ENCODE measurements at places on chromosomes 5 and 9.

DNA sequence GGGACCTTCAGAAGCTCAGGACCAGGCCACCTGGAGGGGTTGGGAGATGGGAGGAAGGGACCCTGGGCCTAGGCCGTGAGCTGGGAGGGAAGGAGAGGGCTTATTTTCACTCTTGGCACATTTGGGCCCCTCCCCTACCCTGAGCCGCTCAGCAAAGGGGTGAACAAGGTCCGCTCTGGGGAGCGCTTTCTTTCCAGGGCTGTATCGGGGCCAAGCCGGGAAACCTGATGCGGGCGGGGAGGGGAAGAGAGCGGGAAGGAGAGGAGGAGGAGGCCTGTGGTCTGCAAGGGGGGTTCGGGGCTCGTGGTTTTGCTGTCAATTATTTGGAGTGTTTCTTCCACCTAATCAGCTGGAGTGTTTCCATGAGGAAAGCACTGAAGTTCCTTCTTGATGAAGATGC, 62.7 kb upstream of the RXRA start:
- DNase-seq = no peak

- DNase-seq = no peak
Observed at GRCh38 chr9:121816845-121817450, 165.5 kb downstream of the DAB2IP start.

DNA sequence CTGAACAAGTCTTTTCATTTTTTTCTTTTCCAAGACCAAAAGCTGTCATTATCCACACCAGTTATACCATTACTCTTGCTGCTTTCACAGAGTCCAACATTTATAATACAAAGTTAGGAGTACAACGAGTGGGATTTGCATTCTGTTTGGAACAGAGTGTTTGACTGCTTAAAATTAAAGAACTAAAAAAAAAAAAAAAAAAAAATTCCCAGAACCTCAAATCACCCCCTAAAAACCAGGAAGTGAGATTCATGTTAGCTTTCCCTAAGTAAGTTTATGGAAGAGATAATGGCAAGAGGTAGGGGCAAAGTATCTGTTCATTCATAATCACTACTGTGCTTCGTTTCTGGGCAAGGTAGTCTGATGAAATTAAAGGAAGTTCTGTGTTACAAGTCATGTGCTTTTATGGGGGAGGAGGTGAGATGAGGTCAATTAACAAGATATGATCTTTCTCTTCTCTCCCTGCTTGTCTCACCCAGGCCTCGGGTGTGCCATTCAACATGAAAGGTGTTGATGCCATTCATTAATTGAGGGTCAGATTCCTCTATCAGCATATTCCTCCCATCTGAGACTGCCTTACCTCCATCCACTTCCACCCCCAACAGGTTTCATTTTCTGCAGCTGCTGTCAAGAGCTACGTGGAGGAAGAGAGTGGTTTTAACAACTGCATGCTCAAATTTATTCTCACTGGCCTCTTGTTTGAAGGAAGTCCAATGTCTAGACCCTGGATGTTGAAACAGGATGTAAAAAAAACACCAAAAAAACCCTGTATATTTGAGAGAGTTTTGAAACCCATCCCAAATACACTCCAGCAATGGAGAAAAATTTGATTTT, 58.1 kb downstream of the MARCHF3 start:
- DNase-seq = no peak

DNA sequence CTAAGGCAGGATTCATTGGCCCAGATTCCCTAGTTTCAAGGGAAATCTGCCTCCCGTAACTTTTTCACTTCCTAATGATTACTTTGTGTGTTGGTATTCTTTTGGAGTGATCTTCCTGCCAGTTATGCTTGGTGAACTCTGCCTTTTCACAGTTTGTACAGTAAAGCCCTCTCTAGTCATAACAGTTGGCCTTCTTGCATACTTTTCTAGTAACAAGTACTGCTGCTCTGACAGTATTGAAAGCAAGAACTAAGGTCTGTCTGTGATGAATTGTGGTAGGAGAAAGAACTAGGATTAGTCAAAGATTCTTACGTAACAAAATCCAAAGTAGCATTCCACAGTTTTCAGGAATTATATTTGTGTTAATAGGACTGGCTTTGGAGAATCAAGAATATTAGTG, 1457.2 kb upstream of the WWC1 start:
- DNase-seq = no peak

GRCh38 chr5:150585781-150586341, 54.6 kb upstream of the SYNPO start:
- DNase-seq = no peak

DNA sequence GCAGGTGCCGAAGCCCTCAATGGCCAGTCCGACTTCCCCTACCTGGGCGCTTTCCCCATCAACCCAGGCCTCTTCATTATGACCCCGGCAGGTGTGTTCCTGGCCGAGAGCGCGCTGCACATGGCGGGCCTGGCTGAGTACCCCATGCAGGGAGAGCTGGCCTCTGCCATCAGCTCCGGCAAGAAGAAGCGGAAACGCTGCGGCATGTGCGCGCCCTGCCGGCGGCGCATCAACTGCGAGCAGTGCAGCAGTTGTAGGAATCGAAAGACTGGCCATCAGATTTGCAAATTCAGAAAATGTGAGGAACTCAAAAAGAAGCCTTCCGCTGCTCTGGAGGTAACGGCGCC, 32.9 kb downstream of the CXXC5 start:
- DNase-seq = no peak

DNA sequence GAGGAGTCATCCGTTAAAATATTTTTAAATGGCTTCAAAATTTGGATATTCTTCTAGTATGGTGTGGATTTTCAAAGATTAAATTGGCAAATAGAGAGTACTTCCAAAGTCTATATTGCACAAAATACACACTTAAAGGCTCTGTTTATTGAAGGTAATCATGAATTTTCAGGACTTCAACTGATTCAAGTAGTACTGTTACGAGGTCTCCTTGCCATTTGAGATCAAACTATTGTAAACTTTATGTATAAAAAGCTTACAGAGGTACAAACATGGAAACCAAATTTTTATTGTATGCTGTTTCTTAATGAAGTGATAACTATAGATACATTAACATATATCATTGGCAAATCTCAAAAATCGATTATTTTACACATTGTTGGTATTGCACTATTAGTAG, 2.5 kb downstream of the ERBIN start:
- DNase-seq = no peak

GRCh38 chr5:124797665-124798087, 51.2 kb upstream of the ZNF608 start:
- DNase-seq = no peak

GRCh38 chr5:132471944-132472343, 18.6 kb downstream of the IRF1 start:
- DNase-seq = no peak

GRCh38 chr5:112906637-112907036, 15.4 kb downstream of the REEP5 start:
- no peak for DNase-seq

GRCh38 chr9:93486268-93486667, 32.9 kb upstream of the FAM120AOS start:
- peak; percentile 38 for DNase-seq

GRCh38 chr9:72925126-72925789, 27.6 kb downstream of the ALDH1A1 start:
- no peak for DNase-seq

GRCh38 chr5:154221371-154221896, 30.9 kb downstream of the GALNT10 start:
- peak; percentile 89 for DNase-seq

GRCh38 chr5:45795458-45795857, 99.3 kb upstream of the HCN1 start:
- no peak for DNase-seq

DNA sequence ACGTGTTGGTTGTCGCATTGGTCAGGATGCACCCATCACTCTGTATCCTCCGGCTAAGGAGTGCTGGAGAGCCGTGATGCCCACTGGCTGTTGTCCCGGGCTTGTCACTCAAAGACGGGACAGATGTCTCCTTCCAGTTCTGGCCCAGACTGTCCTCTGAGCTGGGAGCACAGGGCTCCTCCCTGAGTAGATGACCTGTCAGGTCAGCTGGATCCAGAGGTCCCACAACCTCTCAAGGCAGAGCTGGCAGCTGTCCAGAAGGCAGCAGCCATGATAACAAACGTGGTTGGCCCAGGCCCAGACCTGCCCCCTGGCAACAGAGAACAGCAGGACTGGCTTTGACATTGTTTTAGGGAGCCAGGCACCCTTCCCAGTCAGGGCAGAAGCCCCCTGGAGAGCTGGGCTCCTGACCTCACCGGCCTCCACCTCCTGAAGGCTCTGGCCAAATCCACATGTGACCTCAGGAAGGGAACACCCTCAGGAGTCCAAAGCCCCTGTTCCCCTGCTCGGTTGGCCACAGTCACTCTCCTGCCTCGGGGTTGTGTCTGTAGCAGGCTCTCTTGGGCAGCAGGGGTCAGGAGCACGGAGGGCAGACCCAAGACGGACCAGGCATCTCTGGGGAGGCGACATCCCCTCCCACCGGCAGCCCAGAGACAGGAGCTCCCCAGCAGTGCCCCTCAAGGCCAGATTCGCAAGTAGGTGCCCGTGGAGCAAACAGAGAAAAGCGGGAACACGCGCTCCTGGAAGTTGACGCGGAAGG, 10.3 kb downstream of the TRIM7 start:
- DNase-seq = no peak

DNA sequence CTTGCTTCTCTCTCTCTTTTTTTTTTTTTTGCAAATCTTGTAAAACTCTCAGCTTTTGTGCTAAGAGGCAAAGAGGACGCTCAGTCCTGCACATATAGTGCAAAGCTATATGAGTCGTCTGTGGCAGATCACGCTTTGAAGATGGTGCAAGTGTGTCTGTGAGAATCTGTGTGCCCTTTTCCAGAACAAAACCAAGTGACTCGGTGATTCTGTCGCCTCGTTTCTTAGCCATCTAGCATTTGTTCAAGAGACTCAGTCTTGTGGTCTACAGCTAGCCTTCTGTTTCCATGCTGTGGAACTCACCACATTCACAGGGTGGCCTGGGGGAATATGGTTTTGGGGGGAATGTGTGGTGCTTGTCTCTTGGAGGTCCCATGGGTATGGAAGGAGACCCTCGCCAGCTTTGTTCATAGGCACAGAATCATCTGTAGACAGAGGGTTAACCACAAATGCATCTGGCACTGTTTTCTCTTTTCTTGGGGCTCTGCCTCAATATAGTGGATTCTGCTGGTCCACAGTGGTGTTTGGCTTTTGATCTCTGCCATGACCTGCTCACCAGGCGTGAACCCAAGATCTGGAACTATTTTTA, 82.1 kb downstream of the C9orf152 start:
- peak; percentile 41 for DNase-seq

GRCh38 chr5:138979684-138980280, 104.6 kb upstream of the LRRTM2 start:
- no peak for DNase-seq

DNA sequence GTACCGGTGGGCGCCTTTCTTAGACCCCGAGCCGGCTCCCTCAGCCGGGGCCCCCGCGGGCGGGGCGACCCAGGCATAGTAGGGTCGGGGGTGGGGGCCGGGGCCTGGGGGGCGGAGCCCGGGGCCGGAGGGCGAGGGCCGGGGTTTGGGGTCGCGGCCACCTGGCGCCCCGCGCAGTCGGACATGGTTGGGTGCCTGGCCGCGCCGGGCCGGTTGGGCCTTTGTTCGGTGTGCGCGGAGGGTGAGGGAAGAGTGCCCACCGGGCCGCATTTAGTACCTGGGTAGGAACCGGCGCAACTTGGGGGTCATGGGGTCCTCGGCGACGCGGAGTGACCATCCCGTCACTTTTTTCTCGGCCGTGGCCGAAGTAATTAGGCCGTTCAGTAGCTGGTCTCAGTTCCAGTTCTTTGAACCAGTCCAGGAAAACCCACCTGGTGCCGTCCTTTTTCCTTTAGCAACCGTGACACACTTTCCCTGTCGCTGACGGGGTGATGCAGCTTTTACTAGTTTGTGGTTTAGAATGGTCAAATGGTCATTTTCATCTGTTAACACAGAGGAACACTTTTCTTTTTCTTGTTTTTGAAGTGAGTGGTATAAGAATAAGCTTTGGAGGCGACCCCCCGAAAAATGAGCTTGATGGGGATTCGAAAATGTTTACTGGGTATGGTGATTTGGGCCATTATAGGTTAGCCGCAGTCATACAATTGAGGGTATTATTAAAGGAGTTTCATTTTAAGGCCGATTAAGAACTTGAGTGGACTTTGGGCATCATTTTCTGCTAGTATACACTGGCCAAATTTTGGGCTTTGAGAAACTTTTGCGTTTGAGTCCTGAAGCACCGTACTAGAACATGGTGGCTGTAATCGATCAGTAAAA, 589 bp downstream of the CKS2 start:
- DNase-seq = no peak

GRCh38 chr5:128757196-128757959, 207.9 kb upstream of the SLC27A6 start:
- DNase-seq = no peak

GRCh38 chr9:72304538-72304937, 60.5 kb downstream of the ZFAND5 start:
- no peak for DNase-seq

DNA sequence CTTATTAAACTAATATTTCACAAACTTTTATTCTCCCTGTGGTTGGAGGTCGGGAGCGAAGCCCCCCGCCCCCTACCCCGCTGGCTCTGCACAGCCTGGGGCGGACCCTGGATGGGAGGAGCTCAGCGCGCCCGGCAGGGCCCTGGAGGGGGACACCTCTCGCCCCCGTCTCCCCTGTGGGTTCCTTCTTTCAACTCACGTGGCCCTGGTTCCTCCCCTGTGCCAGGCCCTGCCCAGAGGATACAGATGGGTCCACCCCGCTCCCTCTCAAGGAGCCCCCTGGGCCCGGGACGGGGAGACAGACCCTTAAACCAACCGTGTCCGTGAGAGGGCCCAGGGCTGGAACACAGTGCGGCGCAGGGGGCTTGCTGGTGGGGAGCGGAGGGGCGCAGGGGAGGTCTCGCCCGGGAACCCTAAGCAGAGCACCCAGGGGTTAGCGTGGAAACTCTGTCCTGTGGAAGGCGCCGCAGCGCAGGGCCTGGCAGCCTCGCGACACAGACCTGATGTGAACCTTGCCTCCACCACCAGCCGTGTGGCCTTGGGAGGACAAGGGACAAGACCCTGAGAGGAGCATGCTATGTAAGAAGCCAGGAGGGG, 103.7 kb upstream of the MVB12B start:
- DNase-seq = no peak

DNA sequence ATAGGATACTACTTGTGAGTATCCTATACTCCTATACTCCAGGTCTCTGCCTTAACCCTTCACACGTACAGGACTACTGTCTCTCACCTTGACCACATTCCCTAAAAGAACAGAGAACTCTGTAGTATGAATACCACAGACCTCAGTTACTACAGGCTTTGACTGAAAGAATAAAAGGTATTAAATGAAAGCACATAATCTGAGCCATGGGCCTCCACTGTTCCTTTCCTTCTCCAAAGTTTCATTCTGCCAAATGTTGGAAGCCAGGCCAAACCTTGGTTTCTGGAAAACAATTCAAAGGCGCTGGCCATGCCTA, 191.5 kb downstream of the TSSK1B start:
- no peak for DNase-seq

- DNase-seq = no peak
Observed at GRCh38 chr5:174444479-174445188, 279.7 kb upstream of the MSX2 start.

GRCh38 chr5:169860585-169860984, 119.7 kb downstream of the INSYN2B start:
- DNase-seq = no peak

GRCh38 chr5:118687661-118688621, 300.4 kb downstream of the DTWD2 start:
- DNase-seq = no peak

- DNase-seq = peak; percentile 57
Observed at GRCh38 chr5:159749146-159749545, 167.1 kb upstream of the ADRA1B start.

- DNase-seq = no peak
Observed at GRCh38 chr5:178637356-178638074, 10.7 kb upstream of the CLK4 start.
